ENCODE measurements at places on chromosomes 16 and 17.

DNA sequence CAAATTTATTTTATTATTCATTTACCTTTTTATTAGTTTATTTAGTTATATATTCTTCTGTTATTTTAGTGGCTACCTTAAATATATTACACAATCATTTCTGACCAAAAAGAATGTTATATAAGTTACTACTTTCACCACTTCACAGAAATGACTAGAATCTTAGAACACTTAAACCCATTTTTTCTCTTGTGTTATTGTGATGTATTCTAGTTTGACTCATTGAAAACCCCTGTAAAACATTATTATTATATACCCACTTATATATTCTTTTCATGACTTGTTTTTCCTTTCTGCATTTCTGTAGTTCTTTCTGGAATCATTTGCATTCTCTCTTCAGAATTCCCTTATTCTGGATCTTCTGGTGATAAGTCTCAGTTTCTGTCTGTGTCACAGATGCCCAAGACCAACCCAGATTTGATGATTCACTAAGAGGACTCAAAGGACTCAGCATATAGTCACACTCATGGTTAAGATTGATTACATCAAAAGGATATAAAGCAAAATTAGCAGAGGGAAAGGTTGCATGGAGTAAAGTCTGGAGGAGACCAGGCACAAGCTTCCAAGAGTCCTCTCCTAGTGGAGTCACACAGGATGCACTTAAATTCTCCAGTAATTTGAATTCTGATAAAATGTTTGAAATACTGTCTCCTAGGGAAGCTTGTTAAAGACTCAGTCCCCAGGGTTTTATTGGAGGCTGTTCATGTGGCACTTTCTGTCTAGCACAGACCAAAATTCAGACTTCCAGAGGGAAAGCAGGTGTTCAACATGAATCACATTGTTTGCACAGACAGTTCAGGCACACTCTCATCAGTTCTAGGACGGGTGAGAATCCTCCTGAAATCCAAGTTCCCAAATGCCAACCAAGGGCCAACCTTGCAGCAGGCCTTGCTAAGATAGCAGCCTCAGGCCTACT, 7.7 kb downstream of the GINS3 start:
- no peak overlapping the region for H3K4me3 ChIP-seq
- no peak overlapping the region for H3K27ac ChIP-seq
- H3K36me3 ChIP-seq, result no peaks in the 10 kb centered on the region
- H3K4me1 ChIP-seq, result no peaks in the 10 kb centered on the region

- no peak overlapping the region for H3K27ac ChIP-seq
- H3K4me3 ChIP-seq, result no peak overlapping the region
- H3K36me3 ChIP-seq, result no peaks in the 10 kb centered on the region
- H3K4me1 ChIP-seq, result peaks cover 51% of the 10 kb centered on the region
Observed at GRCh38 chr17:74633326-74633725, 9.8 kb upstream of the CD300E start.

- H3K36me3 ChIP-seq, result peaks cover 30% of the 10 kb centered on the region
- H3K4me1 ChIP-seq, result peaks cover 74% of the 10 kb centered on the region
- H3K4me3 ChIP-seq, result no peak overlapping the region
- DNase-seq, result peak; percentile 76
- no peaks in the 10 kb centered on the region for H3K27me3 ChIP-seq
Observed at GRCh38 chr17:82246365-82247181, 17.7 kb downstream of the SLC16A3 start.

DNA sequence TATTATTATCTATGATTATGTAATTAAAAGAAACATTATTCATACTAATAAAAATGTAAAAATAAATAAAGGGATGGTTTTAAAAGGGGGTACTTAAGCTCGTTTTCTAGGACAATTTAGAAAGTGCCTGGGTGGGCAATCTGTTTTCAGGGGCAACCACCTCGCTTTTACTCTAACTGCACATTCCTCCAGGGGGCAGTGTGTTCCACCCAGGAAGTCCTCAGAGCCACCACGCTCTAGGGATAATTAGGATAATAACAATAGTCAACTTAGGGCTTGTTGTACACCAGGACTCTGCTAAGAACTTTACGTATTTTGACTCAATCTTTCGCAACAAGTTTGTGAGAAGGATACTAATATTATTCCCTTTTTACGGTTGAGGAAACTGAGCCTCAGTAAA, 396.7 kb upstream of the MAF start:
- H3K4me1 ChIP-seq, result no peaks in the 10 kb centered on the region
- H3K27ac ChIP-seq, result no peak overlapping the region
- H3K36me3 ChIP-seq, result no peaks in the 10 kb centered on the region
- no peak for DNase-seq
- H3K27me3 ChIP-seq, result no peaks in the 10 kb centered on the region

DNA sequence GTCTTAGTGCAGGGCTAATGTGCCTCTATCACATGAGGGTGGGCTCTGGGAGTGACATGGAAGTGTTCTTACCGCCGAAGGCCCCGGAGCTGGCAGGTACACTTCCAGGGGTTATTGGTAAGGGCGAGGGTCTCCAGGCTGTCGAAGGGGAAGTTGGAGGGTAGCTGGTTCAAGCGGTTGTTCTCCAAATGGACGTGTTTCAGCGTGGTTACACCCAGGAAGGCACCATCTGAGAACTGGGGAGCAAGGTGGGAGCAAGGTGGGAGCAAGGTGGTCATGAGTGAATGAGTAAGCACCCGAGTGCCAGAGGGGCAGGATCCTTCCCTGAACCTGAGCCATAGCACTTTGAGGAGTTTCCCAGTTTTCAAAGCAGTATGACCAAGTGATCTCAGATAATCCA, 3.0 kb downstream of the CHAD start:
- H3K36me3 ChIP-seq, result no peaks in the 10 kb centered on the region
- DNase-seq, result no peak
- no peak overlapping the region for H3K4me3 ChIP-seq
- H3K4me1 ChIP-seq, result peaks cover 12% of the 10 kb centered on the region

DNA sequence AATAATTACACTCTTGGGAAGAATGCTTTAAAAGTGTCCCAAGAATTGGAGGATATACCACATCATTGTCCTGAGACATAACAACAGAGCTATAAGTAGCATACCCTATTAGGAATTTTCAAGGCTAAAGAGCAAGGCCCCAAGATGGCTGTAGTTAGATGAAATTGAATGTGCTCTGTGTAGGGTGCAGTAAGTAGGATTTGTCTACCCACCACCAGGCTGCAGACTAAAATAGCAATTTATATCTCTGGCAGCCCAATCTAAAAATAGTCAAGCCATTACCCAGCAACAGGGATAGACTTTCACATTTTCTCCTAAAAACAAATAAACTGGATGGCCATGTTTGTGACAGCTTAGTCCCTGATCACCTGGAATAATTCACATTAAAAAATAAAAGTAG, 5.6 kb downstream of the MMD start:
- H3K27ac ChIP-seq, result no peak overlapping the region
- no peak for DNase-seq
- H3K4me3 ChIP-seq, result no peak overlapping the region
- peaks cover 32% of the 10 kb centered on the region for H3K36me3 ChIP-seq
- peaks cover 56% of the 10 kb centered on the region for H3K4me1 ChIP-seq
- H3K27me3 ChIP-seq, result no peaks in the 10 kb centered on the region

- no peaks in the 10 kb centered on the region for H3K36me3 ChIP-seq
- no peak overlapping the region for H3K27ac ChIP-seq
- peaks cover 13% of the 10 kb centered on the region for H3K27me3 ChIP-seq
- peaks cover 6% of the 10 kb centered on the region for H3K4me1 ChIP-seq
- DNase-seq, result no peak
Observed at GRCh38 chr17:5592382-5592781, 8.1 kb upstream of the NLRP1 start.

DNA sequence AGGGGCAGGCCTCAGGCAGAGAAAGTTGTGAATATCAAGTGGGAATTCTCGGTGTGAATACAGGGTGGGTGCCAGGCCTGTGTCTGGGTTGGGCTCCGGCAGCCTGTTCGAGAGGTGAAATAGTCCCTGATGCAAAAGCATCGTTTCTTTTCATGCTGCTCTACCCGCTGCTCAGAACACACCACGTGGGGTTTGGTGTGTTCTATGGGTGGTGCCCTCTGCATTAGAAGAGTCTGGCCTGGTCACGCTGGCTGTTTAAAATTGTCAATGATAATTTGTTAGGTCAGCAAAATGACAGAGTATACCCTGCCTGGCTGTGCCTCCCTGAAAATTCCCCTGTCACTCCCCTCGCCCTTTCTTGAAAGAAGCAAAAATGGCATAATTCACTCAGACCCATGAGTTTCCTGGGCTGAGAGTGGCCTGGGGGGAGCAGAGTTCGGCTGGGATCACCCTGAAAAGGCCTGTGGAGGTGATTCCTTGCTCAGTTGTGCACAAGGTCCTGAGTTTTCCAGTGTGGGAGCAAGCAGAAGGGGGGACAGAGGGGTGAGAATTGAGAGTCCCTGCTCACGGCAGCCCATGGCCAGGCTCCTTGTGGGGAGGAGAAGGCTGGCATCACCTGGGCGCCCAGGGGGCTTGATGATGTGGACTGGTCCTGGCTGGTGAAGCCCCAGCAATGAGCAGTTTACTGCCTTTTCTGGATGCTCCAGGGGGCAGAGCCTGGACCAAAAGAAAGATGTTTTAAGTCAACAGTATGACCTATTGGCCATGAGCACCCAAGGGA, 3.2 kb downstream of the CACNG5 start:
- no peak for DNase-seq
- no peak overlapping the region for H3K4me3 ChIP-seq
- H3K36me3 ChIP-seq, result no peaks in the 10 kb centered on the region
- H3K27me3 ChIP-seq, result peaks cover 13% of the 10 kb centered on the region
- H3K4me1 ChIP-seq, result peaks cover 6% of the 10 kb centered on the region

GRCh38 chr16:9135797-9136196, 44.4 kb downstream of the HAPSTR1 start:
- no peak overlapping the region for H3K4me3 ChIP-seq
- no peaks in the 10 kb centered on the region for H3K27me3 ChIP-seq
- peak; percentile 76 for DNase-seq

- peak; percentile 91 for DNase-seq
- H3K4me3 ChIP-seq, result peak overlapping the region; percentile 36
- H3K27ac ChIP-seq, result no peak overlapping the region
- peaks cover 37% of the 10 kb centered on the region for H3K4me1 ChIP-seq
- H3K36me3 ChIP-seq, result no peaks in the 10 kb centered on the region
Observed at GRCh38 chr16:89201439-89202377, 1.4 kb upstream of the SLC22A31 start.

- H3K27me3 ChIP-seq, result no peaks in the 10 kb centered on the region
- DNase-seq, result no peak
- no peaks in the 10 kb centered on the region for H3K36me3 ChIP-seq
- no peak overlapping the region for H3K4me3 ChIP-seq
- H3K27ac ChIP-seq, result no peak overlapping the region
- peaks cover 96% of the 10 kb centered on the region for H3K4me1 ChIP-seq
Observed at GRCh38 chr17:17057057-17057551, 14.8 kb downstream of the MPRIP start.

GRCh38 chr17:80455336-80455710, 21.1 kb downstream of the NPTX1 start:
- H3K36me3 ChIP-seq, result no peaks in the 10 kb centered on the region
- DNase-seq, result no peak
- H3K27ac ChIP-seq, result peak overlapping the region; percentile 98
- H3K4me3 ChIP-seq, result peak overlapping the region; percentile 64
- H3K4me1 ChIP-seq, result peaks cover 39% of the 10 kb centered on the region

DNA sequence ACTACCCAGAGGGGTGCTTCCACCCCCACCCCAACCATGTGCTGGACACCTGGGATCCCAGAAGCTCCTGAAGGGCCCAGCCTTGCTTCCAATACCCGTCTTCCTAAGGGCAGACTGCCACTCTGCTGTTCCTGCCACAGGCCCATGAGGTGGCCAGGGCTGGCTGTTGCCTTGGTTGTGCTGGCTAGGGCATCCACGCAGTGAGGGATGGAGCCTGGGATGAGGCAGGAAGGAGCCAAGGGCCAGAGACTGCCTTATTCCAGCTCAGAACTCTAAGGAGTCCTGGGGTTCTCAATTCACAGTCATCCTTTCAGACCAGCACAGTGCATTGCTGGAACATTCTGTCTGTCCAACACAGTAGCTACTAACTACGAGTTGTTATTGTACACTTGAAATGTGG, 37.8 kb downstream of the BCO1 start:
- H3K4me1 ChIP-seq, result no peaks in the 10 kb centered on the region
- no peak overlapping the region for H3K4me3 ChIP-seq
- no peaks in the 10 kb centered on the region for H3K27me3 ChIP-seq
- no peak for DNase-seq
- no peak overlapping the region for H3K27ac ChIP-seq
- no peaks in the 10 kb centered on the region for H3K36me3 ChIP-seq

DNA sequence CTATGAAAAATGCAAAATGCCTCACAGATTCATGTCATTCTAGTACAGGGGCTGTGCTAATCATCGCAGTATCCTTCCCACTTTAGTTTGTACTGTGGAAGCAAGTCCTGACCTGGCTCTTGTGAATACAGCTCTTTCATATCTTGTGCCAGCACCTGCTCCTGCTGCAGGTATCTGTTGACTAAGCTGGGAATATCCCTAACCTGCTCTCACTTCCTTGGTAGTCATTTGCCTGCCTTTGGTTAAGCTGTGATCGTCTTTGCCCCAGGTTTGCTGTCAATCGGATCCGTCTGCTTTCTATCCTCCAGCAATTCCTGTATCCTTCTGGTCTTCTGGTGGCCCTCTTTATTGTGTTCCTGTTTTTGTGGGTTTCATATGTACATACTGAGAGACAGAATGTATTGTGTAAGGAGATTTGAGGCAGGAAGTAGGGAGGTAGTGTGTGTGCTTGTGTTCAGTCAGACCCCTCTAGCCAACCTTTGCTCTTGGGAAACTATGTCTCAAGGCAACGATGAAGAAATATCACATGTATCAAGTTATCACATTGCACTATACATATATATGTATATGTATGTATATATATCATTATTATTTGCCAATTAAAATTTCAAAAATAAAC, 7.7 kb upstream of the GINS3 start:
- no peak for DNase-seq
- H3K36me3 ChIP-seq, result no peaks in the 10 kb centered on the region
- H3K27ac ChIP-seq, result no peak overlapping the region
- no peaks in the 10 kb centered on the region for H3K27me3 ChIP-seq
- no peak overlapping the region for H3K4me3 ChIP-seq

DNA sequence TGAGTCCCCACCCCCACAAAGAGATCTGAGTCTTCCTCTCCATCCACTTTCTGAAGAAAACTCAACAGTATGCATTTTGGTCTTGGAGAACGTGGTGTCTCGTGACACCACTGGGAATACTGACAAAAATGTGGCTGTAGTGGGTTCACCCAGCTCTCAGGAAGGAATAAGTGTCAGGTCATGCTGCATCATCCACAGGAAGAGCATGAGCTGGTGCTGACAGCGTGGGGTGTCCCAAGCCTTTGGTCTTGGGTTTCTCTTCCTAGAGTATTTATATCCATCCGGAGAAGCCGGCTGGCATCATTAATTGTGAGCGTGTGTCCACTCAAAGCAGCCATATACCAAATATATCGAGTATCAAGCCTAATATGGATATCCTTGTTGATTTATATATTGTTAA, 55.9 kb downstream of the C17orf67 start:
- no peak overlapping the region for H3K4me3 ChIP-seq
- H3K4me1 ChIP-seq, result peaks cover 4% of the 10 kb centered on the region

- no peaks in the 10 kb centered on the region for H3K36me3 ChIP-seq
- peak within 1 kb of the TSS; percentile 44 for H3K4me3 ChIP-seq
- no peak for DNase-seq
- no peak within 1 kb of the TSS for H3K27ac ChIP-seq
- H3K4me1 ChIP-seq, result peaks cover 18% of the 10 kb centered on the region
Observed at GRCh38 chr16:77788181-77789084, at the start of gene VAT1L. TSS of gene VAT1L (plus strand) at chr16:77788564. CDS start at chr16:77788683, 119 bp downstream.

- no peaks in the 10 kb centered on the region for H3K27me3 ChIP-seq
- H3K36me3 ChIP-seq, result no peaks in the 10 kb centered on the region
- DNase-seq, result no peak
- H3K4me1 ChIP-seq, result no peaks in the 10 kb centered on the region
- no peak overlapping the region for H3K27ac ChIP-seq
Observed at GRCh38 chr16:79662669-79663313, 62.3 kb upstream of the MAF start.

All from spleen (tissue), 13 donors.